ENCODE measurements at places on chromosomes 5 and 9. TPM values are rescaled to one million over a fixed set of nuclear protein-coding genes. Genes with fewer than 3 reads are reported as not detected.

The DND1 gene
- total RNA-seq: 0.38 TPM

The PCDHGA8 gene
- 1.0 TPM for total RNA-seq

The COL5A1 gene
- total RNA-seq: 216 TPM

The SPATA31D4 gene
- total RNA-seq: not detected

The SERINC5 gene
- 18.1 TPM for total RNA-seq

The CDH12 gene
- not detected for total RNA-seq

The ARAP3 gene
- 10.1 TPM for total RNA-seq

The FAM78A gene
- total RNA-seq: 0.34 TPM

The FAM53C gene
- 32.4 TPM for total RNA-seq

The TCERG1 gene
- total RNA-seq: 50.1 TPM

The PCDHB8 gene
- 2.1 TPM for total RNA-seq

DNA sequence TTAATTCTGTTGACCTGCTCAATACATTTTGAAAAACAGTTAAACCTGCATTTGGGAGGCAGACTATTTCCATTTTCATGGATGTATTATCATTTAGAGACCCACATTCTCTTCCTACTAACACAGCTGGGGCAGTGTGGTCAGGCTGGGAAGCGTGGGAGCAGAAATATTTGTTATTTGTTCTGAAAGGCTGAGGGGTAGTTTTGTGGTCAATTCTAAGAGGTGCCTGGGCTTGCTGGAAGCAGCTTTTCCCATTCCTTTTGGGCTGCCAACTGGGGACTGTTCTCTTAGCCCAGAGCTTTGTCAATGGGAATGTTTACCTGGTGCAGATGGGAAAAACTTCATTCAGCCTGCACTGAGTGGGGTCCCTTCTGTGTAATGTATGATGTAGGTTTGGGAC, 171.4 kb upstream of the DAP start:
- DNase-seq: no peak

GRCh38 chr9:34550681-34551270, 28.0 kb upstream of the ENHO start:
- DNase-seq: no peak

- DNase-seq: no peak
Observed at GRCh38 chr9:16246785-16247184, 623.7 kb downstream of the BNC2 start.

DNA sequence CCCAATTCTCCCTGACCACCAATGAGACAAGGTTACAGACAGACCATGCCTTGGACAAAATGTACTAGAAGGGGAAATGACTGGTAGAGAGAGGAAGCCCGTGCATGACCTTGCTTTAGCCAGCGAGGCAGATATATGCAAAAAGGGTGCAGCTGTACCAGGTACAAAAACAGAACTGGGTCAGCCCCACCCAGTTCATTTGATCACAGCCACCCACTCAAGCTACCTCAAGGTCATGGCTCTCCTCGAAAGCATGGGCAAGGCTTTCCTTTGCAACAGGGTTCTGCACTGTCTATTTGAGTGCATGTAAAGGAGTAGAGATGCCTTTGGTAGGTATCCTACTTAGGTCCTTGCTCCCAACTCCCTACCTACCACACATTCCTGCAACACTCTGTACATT, 33.3 kb downstream of the TLE1 start:
- DNase-seq: no peak

DNA sequence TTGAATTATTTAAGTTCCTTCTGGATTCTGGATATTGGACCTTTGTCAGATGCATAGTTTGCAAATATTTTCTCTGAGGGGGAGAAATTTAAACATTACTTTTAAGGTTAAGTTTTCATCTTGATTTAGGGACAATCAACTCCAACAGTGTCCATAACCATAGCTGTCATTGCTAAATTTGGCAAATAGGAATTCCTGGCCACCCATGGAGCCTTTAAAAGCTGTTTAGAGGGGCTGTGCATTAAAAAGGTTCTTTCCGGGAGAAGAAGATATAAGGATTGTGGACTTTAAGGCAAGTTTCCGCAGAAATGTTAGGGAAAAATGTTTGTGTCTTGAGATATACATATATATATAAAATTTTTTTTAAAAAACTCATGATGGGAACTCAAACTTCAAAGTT, 339.7 kb downstream of the ADAMTS6 start:
- DNase-seq: no peak

- no peak for DNase-seq
Observed at GRCh38 chr9:16544842-16545241, 325.6 kb downstream of the BNC2 start.

GRCh38 chr9:113624721-113625120, 161.2 kb downstream of the RGS3 start:
- DNase-seq: peak; percentile 80

GRCh38 chr9:135501261-135502167, 1.0 kb downstream of the MRPS2 start:
- no peak for DNase-seq

- DNase-seq: no peak
Observed at GRCh38 chr9:97638666-97639065, 5.0 kb downstream of the NCBP1 start.

DNA sequence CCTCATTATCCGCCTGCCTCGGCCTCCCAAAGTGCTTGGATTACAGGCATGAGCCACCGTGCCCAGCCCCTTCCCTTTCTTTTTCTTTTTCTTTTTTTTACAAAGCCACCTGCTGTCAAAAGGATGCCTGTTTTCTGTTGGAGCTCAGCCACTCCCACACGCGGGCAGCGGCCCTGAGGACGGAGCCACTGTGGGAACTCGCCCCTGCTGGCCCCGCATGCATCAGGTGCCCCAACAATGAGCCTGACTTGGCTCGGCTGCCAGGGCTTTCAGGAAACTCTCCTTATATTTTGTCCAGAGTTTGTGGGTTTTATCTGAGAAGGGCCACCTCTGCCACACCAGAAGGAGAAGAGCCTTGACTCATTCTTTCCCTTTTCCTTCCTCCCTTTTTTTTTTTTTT, 37.1 kb upstream of the LRRC14B start:
- DNase-seq: no peak

- DNase-seq: peak; percentile 26
Observed at GRCh38 chr5:169094586-169095409, 206.1 kb downstream of the SLIT3 start.

DNA sequence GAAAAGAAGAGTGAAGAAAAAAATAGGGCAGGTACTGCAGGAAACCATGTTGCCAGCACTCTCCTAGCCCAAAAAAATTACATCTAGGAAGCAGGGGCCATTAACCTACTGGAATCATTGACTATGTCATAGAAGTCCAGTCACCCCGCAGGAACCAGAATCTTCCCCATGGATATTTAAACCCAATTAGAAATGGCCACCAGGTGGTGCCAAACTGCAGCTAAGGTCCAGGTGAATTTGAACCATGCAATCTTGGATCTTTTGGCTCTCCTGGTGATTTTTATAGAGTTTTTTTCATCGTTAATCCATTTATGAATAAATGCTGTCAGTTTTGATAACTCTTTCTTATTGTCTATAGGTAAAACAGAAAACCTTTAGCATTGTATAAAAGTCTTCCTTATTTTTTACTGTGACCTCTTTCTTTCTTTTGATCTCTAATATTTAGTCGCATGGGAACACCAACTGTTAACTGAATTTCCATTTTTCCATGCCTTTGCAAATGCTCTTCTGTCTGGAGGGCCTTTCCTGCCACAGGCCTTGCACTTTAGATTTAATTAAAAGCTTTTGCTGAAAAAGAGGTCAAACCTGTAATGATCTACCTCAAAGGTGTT, 147.5 kb upstream of the FGF10 start:
- DNase-seq: peak; percentile 8

DNA sequence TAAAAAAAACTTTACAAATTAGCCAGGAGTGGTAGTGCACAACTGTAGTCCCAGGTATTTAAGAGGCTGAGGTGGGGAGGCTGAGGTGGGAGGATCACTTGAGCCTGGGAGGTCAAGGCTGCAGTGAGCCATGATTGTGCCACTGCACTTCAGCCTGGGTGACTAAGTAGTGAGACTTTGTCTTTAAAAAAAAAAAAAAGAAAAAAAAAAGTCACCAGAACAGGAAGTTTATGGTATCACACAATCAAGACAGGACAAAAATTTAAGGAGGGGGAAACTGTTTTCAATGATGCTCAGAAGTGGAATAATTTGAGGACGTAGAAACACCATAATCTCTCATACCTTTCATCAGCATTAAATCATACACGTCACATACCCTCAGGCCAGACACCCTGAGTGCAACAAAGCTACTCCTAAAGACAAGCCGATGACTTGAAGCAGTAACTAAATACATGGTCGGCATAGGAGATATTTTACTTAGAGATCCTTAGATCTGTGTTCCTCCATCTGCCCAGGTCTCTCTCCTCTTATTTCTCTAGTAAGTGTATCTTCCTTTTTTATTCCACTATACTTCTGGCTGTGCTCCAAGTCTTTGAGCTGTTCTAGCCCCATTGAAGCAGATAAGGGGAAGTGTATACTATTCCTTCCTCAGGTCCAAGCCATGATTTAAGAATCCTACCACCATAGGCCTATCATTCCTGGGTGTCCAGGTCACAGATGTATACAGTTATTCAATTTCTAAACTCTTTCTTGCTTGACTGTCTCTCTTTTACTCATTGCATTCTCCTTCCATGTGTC, 91.3 kb upstream of the APC start:
- DNase-seq: no peak

DNA sequence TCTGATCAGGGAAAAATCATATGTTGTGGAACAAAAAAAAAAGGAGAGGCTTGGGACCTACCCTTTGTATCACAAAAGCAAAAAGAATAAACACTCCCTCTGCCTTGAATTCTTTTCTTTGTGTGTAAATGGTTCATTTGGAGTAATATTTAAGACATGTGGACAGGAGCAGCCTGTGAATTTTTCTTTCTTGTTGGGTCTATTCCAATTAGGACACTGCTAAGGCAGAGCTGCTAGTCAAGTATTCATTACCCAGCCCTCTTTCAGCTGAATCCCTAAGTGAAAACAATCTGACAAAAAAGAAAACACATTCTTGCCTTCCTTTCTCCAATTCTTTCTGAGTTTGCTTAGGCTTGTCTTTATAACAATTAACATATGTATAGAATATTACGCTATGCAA, 330.0 kb downstream of the EBF1 start:
- no peak for DNase-seq

DNA sequence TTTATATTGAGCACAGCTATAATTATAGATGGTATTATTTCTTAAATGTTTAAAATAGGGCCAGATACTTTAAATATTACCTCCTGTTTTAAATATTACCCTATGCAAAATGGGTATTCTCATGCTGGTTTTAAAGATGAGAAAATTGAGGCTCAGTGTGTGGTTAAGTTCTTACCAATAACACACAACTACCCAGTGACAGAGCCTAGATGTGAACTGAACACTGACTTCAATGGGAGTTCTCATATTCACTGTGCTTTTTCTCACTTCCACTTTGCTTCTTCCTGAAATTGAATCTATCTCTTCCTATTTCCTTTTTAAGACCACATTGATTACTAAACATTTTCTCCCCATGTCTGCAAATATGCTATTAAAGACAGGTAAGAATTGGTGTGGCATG, 135.8 kb upstream of the TUSC1 start:
- DNase-seq: no peak

- no peak for DNase-seq
Observed at GRCh38 chr9:131432050-131432449, 38.2 kb downstream of the PRRC2B start.

DNA sequence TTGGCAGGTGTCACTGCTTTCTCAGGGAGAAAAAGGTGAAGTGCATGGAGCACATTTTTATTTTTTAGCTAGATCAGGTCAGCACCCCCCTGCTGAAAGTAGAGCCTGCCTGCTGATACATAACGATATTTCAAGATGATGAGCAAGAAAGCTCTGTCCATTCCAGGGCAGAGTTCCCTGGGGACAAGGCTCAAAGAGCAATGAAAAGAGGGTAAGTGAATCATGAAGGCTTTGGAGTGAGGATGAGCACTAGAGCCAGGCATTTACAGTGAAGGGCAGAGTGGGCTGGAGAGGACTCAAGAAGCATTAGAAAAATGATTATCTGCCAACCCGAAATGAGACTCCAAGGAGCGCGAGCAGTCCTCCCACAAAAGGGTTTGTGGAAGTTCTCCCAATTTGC, 345.7 kb downstream of the TLE4 start:
- DNase-seq: no peak
